ENCODE measurements at places on chromosomes 2 and 18.

- no peak for DNase-seq
Observed at GRCh38 chr2:33620-34019, 12.7 kb downstream of the FAM110C start.

- no peak for DNase-seq
Observed at GRCh38 chr18:75226286-75226955, 15.8 kb downstream of the TSHZ1 start.

GRCh38 chr2:231612109-231612455, 19.4 kb downstream of the TEX44 start:
- no peak for DNase-seq

- no peak for DNase-seq
Observed at GRCh38 chr2:152367547-152368390, 32.8 kb downstream of the FMNL2 start.

DNA sequence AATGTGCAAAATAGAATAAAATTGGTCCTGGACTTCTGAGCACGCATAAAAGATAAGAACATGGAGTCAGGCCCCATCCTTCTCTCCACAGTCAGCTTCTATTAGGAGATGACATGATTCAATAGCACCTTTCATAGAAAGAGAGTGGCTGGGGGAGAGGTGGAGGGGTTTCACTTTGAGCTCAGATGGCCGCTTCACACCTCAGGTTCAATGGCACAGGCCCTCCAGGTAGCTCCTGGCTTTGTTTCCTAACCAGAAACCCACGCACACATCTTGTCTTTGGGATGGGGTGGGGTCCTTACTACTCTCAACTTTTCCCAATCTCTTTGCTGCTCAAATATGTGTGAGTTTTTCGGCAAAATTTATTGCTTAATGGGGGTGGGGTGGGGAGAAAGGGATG, 332.3 kb downstream of the CLIP4 start:
- DNase-seq: no peak

- DNase-seq: no peak
Observed at GRCh38 chr2:215431290-215431689, 4.6 kb downstream of the FN1 start.

- no peak for DNase-seq
Observed at GRCh38 chr18:48544116-48544515, 5.3 kb downstream of the CTIF start.

GRCh38 chr18:10422731-10423130, 31.7 kb upstream of the APCDD1 start:
- DNase-seq: no peak

GRCh38 chr2:239629926-239630617, 229.3 kb upstream of the HDAC4 start:
- no peak for DNase-seq

DNA sequence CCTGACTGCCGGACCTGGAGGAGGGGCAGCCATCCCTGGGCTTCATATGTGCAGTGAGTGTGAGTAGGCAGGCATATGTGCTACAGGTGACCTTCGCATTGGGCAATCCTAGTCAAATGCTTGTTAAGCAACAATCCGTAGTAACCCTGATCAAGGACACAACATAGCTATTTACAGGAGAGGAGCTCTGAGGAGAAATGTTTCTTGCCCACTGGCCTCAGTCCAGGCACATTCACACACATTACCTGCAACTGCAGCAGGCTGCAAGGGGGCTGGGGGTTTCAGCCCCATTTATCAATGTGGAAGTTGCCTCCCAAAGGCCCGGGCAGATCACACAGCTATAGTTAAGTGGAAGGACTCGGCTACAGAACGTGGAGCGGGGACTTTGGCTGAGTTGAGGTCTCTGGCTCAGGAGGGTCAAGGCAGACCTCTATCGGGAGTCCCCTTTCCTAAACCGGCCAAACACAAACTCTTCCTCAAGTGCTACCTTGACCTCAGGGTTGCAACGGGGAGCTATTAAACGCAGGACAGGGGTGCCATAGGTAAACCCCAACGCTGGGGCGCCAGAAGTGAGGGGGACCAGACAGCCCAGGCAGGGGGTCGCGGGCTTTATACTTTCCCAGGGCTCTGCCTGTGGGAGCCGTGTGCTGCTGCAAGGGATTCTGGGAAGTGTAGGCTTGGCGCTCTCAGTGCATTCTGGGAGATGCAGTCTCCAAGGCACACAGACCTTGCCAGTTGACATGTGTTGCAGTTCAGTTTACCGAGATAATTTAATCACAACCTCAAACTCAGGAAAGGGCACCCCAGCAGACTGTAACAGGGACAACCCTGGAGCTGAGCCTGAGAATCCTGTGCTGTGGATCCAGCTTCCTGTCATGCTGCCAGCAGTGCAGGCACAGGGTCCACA, 9.4 kb downstream of the KHK start:
- DNase-seq: no peak

GRCh38 chr18:48827291-48828193, 123.2 kb downstream of the SMAD7 start:
- DNase-seq: peak; percentile 6

GRCh38 chr2:119697290-119698020, 18.5 kb downstream of the TMEM177 start:
- no peak for DNase-seq

- no peak for DNase-seq
Observed at GRCh38 chr2:109703798-109704197, 89.6 kb downstream of the SOWAHC start.

- DNase-seq: no peak
Observed at GRCh38 chr18:37662099-37662498, 96.5 kb upstream of the CELF4 start.

- no peak for DNase-seq
Observed at GRCh38 chr2:37020887-37021796, 54.8 kb upstream of the STRN start.

GRCh38 chr18:12839526-12840196, 44.4 kb downstream of the PTPN2 start:
- DNase-seq: no peak

GRCh38 chr2:32738939-32739338, 111.1 kb downstream of the TTC27 start:
- no peak for DNase-seq

DNA sequence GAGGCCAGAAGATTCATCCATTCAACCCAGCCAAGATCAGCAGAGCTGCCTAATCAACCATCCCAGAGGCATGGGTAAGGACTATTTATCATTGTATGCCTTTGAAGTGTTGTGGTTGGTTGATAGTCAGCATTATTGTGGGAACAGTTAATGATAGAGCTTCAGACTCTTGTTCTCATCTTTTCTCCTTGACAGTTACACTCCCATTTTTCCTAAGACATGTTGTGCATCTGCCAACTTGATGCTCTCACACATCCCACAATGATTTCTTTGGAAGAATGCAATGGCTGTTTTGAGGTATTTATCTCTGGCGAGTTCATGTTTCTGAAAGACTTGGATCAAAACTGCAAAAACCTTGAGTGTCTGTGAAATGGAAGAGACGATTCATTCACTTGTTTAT, 55.4 kb downstream of the FASTKD2 start:
- no peak for DNase-seq

DNA sequence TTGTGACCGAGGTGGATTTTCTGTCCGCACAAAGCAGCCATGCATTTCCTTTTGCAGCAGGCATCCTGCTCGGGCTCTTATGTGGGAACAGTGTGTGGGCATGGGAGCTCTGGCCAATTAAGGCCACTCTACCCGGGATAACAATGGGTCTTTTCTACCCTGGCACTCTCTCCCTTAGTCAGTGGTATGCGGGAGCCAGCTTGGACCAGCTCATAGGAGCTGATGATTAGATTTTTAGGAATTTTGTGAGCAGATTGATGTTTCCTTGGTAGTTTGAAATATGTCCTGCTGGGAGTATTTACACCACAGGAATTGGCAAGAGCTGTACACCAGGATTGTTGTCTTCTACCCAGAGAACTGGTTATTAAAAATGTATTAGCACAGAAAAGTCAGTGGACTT, 89.3 kb downstream of the SPP2 start:
- DNase-seq: no peak

GRCh38 chr2:176683618-176684111, 414.4 kb downstream of the MTX2 start:
- no peak for DNase-seq

DNA sequence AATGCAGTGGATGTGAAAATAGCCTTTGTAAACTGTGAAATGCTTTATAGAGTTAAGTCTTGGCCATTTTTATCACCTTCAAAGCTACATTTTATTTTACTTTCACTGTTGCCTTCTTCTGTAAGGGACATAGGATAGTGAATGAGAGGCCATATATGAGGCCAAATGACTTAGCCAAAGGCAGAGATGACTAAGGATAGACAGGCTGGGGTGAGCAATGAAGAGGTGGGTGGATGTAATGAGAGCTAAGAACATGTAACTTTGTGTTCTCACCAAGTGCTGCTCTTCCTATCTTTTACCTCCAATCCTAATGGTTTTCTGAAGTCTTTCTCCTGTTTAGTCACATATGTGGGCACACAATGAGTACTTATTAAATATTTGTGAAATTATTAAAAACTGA, 101.9 kb downstream of the MBD5 start:
- no peak for DNase-seq
